Fibroblast of skin of scalp (primary cell): ENCODE measurements at places on chromosomes 16 and 17.

GRCh38 chr16:15509051-15509592, 74.7 kb downstream of the BMERB1 start:
- no peak for DNase-seq

- DNase-seq: no peak
These were observed 6.5 kb downstream of the PIGQ start for GRCh38 chr16:576197-576822.

GRCh38 chr17:81337476-81337879, 42.4 kb upstream of the SLC38A10 start:
- DNase-seq: no peak

- DNase-seq: no peak
These were observed 11.2 kb upstream of the RANGRF start for GRCh38 chr17:8277317-8277716.

- no peak for DNase-seq
These were observed 14.9 kb downstream of the CA4 start for GRCh38 chr17:60164697-60165096.

- no peak for DNase-seq
These were observed 7.9 kb downstream of the QPRT start for GRCh38 chr16:29686740-29687332.

DNA sequence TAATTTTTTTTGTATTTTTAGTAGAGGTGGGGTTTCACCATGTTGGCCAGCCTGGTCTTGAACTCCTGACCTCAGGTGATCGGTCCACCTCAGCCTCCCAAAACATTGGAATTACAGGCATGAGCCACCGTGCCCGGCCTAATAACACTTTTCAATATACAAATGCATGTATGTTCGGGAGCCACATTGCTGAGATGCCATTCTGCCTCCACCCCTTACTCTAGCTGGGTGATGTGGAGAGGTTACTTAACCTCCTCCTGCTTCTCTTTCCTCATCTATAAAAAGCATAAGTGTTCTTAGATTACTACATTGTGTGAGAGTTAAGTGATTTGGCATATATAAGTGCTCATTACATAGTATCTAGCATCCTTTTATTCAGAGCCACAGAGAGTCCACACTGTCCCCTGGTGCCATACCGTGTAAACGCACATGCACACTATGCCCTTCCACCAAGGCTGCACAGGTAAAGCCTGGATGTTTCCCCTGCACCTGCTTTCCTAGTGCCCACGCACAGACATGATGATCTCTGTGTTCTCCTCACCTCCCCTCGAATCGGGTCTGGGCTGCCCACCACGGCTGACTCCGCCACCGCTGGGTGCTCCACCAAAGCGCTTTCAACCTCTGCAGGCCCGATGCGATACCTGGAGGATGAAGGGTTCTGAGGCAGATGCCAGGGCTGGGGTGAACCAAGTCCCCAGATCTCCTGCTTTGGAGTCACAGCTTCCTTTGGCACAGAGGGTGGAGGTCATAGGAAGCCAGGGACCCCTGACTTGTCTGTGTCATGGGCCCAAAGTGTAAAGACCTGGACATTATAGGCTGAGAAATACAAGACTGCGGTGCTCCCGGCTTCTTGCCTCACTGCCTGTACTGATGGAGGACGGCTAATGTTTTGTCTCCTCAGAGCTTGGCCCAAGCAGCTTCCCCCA, 49.0 kb upstream of the ACSM2B start:
- no peak for DNase-seq
